CMK (cell line): ENCODE measurements at places on chromosomes 7 and 10.

DNA sequence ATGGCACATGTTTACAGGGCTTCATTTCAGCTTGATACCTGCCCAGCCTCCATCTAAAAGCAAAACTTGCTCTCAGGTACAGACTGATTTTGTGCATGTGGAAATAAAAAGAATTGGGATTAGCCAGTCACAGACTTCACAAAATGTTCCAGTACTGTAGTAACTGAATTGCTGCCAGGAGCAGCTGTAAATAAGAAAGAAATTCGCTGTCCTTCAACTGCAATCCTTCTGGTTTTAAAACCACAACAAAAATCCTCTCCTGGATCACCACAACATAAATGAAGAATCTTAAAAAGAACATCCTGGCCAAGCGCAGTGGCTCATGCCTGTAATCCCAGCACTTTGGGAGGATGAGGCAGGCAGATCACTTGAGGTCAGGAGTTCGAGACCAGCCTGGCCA, 3.9 kb upstream of the MIOS start:
- DNase-seq, result no peak

DNA sequence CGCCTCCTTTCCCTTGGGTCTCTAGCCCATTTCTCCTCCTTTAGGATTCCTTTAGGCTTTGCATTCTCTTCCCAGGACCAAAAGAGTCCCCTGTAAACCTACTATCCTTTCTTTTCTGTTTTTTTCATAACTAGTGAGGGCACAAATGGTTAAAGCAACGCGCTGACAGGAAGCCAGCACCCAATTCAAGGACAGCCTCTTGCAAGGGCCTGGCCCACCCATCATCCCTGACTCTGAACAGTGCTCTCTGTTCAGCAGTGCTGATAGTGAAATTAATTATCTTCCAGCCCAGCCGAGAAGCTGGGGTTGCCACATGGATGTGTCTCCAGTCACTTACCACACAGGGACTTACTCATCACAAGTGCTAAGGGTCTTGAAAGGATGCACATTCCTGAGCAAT, 38.3 kb upstream of the RNF32 start:
- no peak for DNase-seq

DNA sequence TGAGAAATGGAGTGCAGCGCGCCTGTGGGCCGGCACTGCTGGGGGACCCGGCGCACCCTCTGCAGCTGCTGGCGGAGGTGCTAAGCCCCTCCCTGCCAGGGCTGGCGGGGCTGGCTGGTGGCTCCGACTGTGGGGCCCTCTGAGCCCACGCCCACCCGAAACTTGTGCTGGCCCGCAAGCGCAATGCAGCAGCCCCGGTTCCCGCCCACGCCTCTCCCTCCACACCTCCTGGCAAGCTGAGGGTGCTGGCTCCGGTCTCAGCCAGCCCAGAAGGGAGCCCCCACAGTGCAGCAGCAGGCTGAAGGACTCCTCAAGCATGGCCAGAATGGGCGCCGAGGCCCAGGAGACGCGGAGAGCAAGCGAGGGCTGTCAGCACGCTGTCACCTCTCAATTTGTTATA, 1063.0 kb upstream of the AUTS2 start:
- no peak for DNase-seq

DNA sequence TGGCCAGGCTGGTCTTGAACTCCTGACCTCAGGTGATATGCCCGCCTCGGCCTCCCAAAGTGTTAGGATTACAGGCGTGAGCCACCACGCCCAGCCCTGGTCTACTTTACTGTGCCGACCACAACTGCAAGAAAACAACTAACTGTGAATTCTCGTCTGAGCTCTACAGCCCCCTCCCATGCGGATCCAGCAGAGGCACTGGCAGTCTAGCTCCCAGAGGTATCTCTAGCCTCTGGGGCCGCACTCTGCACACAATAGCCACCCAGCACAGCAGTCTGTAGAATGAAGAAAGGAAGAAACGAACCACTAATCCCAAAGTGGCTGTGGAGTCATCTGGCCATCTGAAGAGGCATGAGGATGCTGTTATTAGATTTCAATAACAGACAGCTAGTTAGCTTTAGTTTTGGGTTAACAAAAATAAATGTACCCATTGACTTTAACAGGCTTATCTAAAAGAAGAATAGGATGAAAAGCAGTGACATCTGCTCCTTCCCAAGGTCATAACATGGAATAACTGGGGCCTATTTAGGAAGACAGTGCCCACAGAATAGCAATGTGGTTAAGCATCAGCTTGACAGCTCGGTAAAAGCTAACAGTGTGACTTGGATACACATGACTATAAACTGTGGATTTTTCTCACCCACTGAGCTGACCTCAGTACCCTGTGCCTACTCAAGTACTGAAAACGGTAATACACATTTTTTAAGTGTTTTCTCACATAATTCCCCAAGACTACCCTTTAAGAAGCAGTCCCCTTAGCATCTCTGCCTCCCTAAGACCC, 131.9 kb downstream of the TNS3 start:
- DNase-seq, result no peak

GRCh38 chr10:123837756-123838155, 53.9 kb downstream of the CPXM2 start:
- no peak for DNase-seq
